ENCODE measurements at places on chromosomes 12 and 14.

GRCh38 chr12:120254809-120255208 lies 10.7 kb downstream of the PXN start:
- no peak for DNase-seq

- DNase-seq = no peak
Observed at GRCh38 chr12:54933376-54933775, 51.2 kb downstream of the TESPA1 start.

DNA sequence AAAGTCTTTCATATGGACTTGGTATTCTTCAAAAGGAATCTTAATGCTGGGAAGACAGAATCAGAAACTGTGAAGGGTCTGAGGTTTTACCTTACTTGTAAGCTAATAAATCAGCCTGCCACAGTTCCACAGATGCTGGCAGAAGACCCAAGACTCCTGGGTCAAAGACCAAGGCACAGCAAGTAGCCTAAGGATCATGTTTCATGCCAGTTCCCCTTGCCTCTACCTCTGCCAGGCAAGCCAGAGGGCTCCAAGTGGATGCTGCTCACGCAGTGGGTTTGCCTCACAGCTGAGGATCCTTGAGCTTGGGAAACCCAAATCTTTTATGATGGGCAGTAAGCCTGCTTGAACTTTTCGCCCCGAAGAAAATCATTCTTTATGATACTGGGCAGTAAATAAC lies 15.2 kb upstream of the RXYLT1 start:
- no peak for DNase-seq

DNA sequence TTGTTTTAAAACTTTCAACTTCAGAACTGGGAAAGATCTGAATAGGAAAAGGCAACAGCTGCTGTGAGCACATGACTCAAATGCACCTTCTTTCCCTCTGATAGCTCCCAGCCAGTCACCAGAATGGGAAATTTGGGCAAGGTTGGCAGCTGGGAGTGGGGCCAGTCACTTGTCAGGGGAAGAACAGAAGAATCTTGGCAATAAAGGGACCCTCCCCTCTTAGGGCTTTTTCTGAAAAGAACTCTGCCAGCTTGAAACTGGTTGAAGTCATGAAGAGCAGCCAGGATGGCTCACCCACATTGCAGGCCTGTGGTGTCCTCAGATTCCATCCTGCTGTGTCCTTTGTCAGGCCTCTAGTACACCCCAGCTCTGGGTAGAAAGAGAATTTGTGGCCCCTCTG lies 10.3 kb upstream of the RIC8B start:
- no peak for DNase-seq

- DNase-seq = no peak
Observed at GRCh38 chr14:93304771-93305170, 28.1 kb downstream of the BTBD7 start.

DNA sequence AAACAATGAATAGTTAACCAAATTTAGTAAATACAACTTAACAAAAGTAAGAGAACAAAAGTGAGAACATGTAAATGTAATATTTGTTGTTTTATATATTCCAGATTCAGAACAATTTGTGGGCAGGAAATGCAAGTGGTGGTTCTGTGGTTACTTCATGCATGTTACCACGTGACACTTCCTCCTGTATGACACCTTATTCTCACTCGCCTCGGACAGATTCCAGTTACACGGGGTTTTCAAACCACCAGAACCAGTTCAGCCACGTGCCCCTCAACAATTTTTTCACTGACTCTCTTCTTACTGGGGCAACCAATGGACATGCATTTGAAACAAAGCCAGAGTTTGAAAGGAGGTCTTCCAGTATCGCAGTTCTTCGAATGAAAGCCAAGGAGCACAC lies 21.0 kb downstream of the ALX1 start:
- DNase-seq = no peak

- DNase-seq = no peak
Observed at GRCh38 chr12:131944601-131945251, 5.0 kb upstream of the EP400 start.

DNA sequence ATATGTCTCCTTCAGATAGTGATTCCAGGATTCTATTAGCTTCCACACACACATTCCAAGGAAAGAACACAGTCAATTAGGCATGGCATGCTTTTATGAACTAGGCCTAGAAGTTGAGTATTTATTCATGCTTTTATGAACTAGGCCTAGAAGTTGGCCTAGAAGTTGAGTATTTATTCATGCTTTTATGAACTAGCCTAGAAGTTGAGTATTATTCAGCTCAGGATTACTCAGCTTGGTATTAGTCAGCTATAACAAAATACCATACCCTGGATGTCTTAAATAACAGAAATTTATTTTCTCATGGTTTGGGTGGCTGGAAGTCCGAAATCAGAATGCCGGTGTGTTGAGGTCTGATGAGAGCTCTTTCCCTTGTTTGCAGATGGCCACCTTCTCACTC lies 442.7 kb upstream of the FLRT2 start:
- no peak for DNase-seq

- DNase-seq = no peak
Observed at GRCh38 chr12:28958553-28959195, 190.4 kb upstream of the FAR2 start.

- DNase-seq = no peak
Observed at GRCh38 chr12:90978117-90978770, 23.3 kb upstream of the CCER1 start.

DNA sequence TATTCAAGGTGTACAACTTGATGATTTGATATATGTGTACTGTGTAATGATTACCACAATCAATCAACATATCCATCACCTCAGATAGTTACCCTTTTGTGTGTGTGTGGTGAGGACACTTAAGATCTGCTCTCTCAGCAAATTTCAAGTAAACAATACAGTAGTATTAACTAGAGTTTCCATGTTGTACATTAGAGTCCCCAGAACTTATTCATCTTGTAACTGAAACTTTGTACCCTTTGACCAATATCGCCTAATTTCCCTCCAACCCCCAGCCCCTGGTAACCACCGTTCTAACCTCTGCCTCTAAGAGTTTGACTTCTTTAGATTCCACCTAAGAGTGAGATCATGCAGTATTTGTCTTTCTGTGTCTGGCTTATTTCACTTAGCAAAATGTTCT lies 12.1 kb downstream of the ADCK1 start:
- DNase-seq = no peak

- DNase-seq = no peak
Observed at GRCh38 chr12:122097584-122097926, 19.0 kb downstream of the MLXIP start.
